Stimulated activated CD8-positive, alpha-beta memory T cell treated with anti-CD3 and anti-CD28 coated beads, Interleukin-12 subunit alpha, Interleukin-12 subunit beta, amount 100 ng/mL, for 4 hours (primary cell): ENCODE measurements at places on chromosomes 2 and 18.

- no peak for DNase-seq
These were observed 163.8 kb downstream of the RBM43 start for GRCh38 chr2:151097895-151098294.

GRCh38 chr2:211793690-211794089 is 744.9 kb downstream of the ERBB4 start:
- DNase-seq = no peak

GRCh38 chr2:149595056-149595963 is 7.7 kb upstream of the MMADHC start:
- no peak for DNase-seq

GRCh38 chr2:164871404-164871803 is 29.8 kb upstream of the COBLL1 start:
- no peak for DNase-seq

DNA sequence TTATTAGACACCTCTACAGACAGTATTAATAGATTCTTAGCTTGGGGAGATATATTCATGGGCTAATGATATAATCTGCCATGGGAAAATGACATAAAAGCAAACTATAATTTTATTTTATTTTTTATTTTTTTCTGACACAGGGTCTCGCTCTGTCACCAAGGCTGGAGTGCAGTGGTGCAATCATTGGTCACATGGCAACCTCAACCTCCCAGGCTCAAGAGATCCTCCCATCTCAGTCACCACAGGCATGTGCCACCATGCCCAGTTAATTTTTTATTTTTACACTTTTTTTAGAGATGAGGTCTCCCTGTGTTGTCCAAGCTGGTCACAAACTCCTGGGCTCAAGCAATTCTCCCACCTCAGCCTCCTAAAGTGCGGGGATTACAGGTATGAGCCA is 39.3 kb downstream of the RTN4 start:
- no peak for DNase-seq

- no peak for DNase-seq
These were observed 103.0 kb downstream of the UXS1 start for GRCh38 chr2:106090916-106091618.

- no peak for DNase-seq
These were observed 69.6 kb upstream of the RMDN2 start for GRCh38 chr2:37855283-37856041.

GRCh38 chr18:8217051-8217564 is 392.1 kb upstream of the RAB12 start:
- DNase-seq = no peak

DNA sequence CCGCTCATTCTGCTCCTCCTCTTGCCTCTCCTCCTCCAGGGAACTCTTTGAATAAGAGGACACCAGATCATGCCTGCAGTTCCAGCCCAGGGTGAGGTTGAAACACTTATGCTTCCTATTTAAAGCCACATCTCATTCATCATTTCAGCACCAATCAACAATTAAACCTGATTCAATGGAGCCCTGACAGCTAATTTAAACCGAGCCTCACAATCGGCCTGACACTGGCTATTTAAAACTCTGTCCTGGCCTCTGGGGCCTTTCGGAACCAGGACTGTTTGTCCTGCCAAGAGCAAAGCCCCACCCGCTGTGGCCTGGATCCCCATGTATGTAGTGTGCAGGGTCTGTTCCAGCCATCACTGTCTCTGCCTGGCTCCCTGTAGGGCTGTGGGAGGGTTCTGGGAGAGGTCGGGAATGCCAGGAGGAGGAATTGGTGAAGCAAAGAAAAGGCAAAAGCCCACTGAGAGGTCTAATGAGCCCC is 97.4 kb downstream of the MCFD2 start:
- DNase-seq = no peak

DNA sequence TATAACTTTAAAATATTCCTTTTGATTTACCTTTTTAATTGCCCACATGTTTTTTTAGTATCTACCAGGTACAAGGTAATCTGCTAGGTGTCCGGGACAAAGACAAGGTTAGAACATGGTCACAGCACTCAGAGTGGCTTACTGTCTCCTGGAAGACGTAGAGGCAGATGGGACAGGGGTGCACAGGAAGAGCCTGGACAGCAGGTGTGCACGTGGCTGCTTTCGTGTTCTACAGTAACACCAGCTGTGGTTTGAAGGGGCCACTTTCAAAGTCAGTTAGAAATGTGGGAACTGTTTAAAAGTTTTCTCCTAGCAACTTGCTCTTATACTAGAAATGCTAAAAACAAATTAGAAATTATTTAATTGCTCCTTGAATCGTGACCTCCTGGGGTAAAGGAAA is 102.9 kb upstream of the ALPP start:
- no peak for DNase-seq

DNA sequence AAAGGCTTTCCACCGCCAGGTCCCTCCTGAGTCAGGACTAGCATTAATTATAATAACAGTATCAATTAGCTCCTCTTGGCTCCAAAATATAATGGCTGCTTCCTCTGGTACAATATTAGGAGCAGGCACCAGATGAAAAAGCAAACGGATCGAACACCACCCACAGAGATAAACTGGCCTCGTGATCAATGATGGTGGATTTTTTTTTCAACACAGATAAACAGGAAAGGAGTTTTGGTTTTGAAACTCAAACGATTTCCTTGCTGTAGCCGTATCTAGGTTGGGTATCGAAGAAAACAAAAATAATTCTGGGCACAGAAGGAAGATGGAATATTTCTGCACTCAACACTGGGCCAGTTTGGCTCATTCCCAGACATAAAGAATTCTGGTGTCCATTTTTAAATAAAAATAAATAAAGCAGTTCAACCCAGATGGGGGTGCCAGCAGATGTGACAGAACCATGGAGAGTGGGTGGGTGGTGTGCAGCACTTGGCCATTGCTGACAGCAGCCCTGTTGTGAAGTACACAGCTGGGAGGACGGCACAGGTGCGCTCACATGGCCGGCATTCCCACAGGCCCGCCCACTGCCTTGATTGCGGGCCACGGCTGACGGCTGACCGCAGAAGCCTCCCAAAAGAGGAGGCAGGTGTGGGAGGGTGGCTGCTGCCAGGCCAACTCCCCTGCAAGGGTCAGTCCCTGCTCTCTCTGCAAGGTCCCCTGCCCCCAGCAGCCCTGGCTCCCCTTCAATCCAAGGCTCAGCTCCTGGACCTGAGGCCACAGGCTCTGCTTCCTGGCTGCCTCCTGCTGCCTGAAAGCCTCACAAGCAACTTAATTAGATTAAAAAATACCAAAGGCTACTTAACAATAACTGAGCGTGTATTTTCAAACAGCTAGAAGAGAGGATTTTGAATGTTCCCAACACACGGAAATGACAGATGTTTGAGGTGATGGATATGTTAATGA is 351.9 kb upstream of the ID2 start:
- DNase-seq = no peak

- no peak for DNase-seq
These were observed 178.1 kb downstream of the NCKAP5 start for GRCh38 chr2:133390156-133390555.

DNA sequence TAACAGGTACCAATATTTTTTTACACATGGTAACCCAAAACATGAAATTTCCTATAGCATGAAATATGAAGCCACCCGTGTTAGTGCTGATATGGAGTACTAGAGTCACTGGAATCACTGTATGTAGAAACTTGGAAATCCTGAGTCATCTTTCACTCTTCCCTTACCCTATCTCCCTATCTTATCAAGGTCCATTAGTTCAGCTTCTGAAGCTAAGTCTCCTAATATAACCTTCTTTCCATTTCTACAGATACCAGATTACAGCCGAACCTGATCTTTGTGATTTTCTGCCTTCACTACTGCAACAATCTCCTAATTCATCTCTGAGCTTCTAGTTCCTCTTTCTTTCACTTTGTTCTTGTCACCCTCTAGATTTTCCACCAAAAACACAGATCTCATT is 59.0 kb downstream of the SEPTIN10 start:
- DNase-seq = no peak

DNA sequence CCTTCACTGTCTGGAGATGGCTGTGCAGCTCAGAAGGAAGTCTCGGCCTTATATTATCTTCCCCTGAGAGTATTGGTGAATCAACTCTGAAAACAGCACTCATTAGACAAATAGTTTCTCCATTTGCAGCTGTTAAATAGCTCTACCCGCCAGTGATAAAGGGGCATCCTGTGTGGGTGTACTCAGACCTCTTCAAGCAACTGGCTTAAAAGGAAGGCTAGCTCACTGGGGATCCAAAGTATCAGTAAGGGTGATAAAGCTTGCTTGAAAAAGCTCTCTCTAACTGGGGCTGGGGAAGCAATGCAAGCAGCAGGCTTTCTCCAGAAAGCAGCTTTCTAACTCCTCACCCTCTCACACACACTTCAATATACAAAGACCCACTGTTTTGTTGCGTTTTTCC is 64.9 kb upstream of the PSMD14 start:
- no peak for DNase-seq

DNA sequence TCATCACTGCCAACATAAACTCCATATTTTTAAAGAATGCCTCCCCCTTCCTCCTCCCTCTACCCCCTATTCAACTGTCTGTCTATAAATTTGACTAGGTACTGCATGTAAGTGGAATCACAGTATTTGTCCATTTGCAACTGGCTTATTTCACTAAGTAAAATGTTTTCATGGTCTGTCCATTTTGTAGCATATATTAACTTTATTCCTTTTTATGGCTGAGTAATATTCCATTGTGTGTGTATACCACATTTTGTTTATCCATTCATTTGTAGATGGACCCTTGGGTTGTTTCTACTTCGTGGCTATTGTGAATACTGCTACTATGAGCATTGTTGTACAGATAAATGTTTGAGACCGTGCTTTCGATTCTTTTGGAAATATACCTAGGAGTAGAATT is 10.7 kb downstream of the SEH1L start:
- DNase-seq = no peak

GRCh38 chr2:174263997-174264396 is 15.7 kb upstream of the OLA1 start:
- no peak for DNase-seq

- DNase-seq = no peak
These were observed 133.8 kb upstream of the NRXN1 start for GRCh38 chr2:51165534-51166260.

DNA sequence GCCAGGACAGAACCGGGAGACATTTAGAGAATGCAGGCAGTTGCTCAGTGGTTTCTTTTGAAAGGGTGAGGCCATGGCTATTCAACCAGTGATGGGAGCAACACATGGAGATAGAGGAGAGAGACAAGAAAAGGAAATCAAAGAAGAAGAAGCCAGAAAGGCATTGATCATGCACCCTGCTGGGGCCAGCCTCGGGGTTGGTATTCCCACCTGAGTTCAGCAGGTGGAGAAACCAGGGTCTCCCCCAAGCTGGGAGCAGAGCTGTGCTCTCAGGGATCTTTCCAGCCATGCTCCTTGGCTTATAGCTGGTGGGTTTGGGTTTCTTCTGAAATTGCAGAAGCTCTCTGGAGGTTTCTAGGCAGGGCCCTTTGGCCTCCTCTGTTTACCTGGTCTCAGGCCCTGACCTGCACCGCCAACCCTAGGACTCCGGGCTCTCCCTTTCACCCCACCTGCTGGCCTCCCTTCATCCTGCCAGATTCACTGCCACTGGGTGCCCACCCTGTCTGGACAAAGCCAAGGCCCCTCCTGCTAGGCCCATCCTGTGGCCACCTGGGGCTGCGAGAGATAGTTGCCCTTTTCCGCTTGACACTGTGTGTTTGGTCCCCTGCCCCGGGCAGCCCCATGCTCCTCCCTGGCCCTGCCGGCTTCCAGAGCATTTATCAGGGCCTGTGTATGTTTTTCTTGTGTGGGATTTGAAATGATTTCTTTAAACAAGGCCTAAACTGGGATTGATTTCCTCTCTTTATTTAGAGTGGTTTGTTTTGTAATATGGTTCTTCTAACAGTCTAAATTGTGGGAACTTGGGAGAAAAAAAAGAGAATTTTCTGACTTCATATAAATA is 126.7 kb downstream of the DDX1 start:
- no peak for DNase-seq

DNA sequence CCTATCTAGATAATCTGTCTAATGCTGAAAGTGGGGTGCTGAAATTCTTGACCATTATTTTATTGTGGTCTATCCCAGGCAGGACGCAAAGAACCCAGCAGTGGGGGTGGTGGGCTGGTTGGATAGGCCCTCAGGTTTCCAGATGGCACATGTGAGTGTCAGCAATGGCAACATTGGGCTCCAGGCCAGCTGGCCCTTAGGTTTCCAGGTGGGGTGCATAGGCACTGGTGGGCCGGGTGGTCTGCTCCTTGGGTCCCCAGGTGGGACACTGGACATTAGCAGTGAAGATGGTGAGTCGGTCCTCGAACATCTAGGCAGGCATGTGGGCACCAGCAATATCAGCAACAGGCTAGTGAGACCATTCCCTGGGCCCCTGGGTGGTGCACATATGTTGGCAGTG is 680.3 kb upstream of the ACVR2A start:
- DNase-seq = no peak

DNA sequence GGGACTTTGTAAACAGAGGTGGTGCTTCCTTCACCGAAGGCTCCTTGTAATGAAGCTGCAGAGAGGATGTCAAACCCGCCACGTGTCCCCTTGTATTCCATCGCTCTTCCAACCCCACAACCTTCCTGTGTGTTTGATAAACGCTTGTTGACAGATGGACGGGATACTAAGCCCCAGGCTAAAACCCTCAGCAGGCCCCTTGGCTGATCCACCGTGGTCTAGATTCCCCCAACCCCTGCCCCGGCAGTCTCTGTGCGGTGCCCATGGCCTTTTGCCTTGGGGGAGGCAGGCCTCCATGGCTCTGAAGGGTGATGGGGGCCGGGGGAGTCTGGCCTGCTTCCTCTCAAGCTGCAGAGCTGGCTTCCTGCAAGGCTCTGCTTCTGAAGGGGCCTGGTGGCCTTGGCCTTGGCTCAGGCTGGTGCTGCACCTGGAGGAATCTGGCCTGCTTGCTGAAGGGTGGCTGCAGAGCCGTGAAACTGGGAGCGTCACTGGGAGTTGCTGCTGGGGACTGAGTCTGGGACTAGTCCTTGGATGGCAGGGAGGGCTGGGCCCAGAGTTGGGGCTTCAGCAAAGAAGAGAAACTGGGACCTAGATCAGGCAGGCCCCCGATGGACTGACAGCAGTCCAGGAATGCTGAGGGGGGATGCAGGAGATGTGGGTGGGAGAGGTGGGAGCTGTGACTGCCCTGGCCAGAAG is 9.6 kb upstream of the NTSR2 start:
- no peak for DNase-seq

- no peak for DNase-seq
These were observed 13.0 kb downstream of the POMC start for GRCh38 chr2:25155401-25155800.

DNA sequence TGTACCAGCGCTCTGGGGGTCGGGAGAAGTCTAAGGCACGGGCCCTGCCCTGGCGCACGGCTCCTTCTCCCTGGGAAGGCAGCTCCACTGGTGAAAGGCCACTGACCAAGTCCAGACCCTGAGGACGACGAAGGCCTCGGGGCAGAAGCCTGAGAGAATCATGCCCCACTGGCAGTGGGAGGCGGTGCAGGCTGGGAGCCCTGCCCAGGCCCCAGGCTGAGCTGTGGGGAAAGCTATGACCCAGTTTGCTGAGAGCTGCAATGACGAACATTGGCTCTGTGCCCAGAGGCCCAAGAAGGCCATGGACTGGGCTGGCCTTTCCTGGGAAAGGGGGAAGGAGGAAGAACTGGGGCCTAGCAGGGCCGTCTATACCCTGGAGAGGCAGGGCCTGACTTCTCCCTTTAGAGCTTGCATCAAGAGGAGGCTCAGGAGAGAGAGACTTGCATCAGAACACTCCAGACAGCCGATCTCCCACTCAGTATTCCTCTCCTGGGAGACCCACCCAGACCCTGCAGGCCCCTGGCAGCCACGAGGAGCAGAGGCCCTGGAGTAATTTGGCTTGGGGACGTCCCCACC is 32.9 kb downstream of the HS1BP3 start:
- no peak for DNase-seq

- no peak for DNase-seq
These were observed 371.4 kb upstream of the ATP5MC3 start for GRCh38 chr2:175552902-175553301.

- no peak for DNase-seq
These were observed 503 bp downstream of the ZNF513 start for GRCh38 chr2:27379836-27380625.
